Pulmonary artery endothelial cell (primary cell): ENCODE measurements at places on chromosomes 5 and 9.

DNA sequence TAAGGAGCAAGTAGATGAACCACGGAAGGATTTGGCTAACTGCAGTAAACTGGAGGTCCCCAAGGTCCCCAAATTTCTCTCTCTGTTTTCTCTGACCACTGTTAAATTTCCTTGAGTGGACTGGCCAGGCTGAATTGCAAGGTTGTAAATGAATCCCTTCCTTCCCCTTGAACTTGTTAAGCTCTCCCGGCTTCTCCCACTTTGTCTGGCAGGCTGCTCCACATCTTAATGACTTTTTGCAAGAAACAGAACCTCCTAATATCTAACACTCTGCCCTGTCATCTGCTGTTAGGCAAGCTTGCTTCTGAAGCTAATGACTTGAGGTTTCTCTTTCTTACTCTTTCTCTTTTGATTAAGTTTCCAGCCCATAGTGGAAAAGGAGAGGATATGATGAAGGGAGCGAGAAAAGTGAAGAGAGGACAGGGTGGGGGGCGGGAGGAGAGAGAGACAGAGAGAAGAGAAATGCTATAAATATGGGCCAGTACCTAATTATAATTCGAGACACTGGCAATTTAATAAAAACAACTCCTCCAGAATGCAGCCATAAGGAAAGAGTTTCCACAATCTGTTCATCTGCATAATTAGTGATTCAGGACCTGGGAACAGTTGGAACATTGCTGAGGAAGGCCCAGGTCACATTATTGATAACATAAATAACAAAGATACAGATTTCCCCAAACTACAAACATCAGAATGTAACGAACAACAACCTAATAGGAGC is 437.3 kb upstream of the MPDZ start:
- DNase-seq: no peak

GRCh38 chr5:16889203-16889971 is 46.7 kb downstream of the MYO10 start:
- no peak for DNase-seq

GRCh38 chr5:6307304-6307703 is 71.0 kb downstream of the MED10 start:
- no peak for DNase-seq

GRCh38 chr9:78606001-78606379 is 309.1 kb downstream of the PSAT1 start:
- DNase-seq: no peak

GRCh38 chr5:58156361-58156760 is 303.5 kb downstream of the PLK2 start:
- no peak for DNase-seq

DNA sequence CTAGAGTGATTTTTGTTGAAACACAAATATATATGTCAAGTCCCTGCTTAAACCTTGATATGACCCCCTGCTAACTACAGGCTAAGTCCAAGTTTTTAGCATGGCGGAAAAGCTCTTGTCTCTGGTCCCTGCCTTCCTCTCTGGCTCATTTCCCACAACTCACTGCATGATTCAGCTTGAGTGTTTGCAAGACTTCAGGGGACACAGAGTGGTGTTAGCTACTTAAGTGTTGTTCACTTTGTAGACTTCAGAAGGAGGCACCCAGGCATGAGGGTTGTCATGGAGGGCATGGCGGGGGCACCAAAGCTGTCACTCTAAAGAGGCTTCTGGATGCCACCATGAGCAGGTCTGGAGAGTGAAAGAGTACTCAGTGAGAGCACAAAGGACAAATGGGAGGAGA is 362.4 kb upstream of the ACTBL2 start:
- no peak for DNase-seq

DNA sequence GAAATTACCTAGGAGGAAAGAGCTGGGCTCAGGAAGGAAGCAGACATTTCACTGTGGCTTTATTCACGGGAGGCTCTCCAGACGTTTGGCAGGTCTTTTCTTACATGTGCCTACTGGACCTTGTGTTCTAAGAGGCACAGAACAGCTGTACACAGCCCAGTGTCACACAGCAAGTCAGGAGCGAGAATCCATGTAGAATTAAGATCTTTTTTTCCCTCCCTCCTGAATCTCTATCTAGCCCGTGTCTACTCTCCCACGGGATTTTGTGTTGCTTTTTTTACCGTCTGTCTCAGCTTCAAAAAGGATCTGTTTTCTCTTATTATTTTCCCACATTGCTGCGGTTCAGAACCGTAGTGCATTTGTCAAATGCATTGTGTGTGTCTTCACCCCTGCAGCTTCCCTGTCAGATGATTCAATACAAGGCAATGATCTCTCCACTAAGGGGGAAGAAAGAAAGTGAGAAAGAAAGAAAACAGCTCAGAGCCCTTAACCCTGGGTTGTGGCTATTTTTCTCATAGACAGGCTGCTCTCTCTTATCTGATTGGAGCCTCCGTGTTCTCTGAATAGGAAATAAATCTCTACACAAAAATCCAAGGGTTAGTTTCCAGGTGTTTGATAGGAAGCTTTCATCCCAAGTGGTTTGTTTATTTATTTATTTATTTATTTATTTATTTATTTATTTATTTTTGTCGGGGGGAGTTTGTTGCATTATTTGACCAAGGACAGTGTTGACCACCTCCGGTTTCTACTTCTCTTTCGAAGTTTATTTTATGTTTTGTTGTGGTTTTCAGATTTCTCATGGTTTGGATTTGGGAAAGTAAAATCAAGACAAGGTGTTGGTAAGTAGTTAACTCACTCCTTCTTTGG is 191.0 kb downstream of the NTRK2 start:
- no peak for DNase-seq

- DNase-seq: no peak
Measured at GRCh38 chr5:54837093-54837492, 148.3 kb downstream of the ESM1 start.

GRCh38 chr5:58929726-58930125 is 346.9 kb downstream of the RAB3C start:
- DNase-seq: no peak

DNA sequence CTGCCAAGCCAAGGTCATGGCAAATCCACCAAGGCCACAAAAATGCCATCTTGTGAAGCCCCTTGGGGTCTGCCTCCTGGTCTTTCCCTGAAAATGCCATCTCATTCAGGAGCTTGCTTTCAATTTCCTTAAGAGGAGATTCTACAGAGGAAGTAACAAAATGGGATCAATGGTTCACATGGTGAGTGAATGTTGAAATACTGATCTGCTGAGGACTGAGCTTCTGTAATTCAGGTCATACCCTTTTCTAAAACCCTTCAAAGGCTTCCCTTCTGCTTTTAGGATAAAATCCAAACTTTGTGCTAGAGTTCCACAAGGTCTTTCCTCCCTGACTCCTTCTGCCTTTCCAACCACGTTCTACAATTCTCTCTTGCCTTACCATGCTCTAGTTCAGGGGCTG is 24.7 kb upstream of the NR3C1 start:
- no peak for DNase-seq

- DNase-seq: no peak
Measured at GRCh38 chr9:6845128-6845826, 87.5 kb downstream of the KDM4C start.

DNA sequence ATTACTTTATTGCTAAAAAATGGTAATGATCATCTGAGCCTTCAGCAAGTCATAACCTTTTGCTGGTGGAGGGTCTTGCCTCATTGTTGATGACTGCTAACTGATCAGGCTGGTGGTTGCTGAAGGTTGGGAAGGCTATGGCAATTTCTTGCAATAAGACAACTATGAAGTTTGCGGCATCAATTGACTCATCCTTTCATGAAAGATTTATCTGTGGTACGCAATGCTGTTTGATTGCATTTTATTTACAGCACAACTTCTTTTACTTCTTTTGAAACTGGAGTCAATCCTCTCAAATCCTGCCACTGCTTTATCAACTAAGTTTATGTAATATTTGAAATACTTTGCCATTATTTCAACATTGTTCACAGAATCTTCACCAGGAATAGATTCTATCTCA is 58.3 kb upstream of the ACO1 start:
- no peak for DNase-seq

GRCh38 chr9:93059011-93059714 is 662 bp downstream of the SUSD3 start:
- DNase-seq: no peak

- DNase-seq: no peak
Measured at GRCh38 chr5:156851880-156852279, 1.8 kb downstream of the PPP1R2B start.

DNA sequence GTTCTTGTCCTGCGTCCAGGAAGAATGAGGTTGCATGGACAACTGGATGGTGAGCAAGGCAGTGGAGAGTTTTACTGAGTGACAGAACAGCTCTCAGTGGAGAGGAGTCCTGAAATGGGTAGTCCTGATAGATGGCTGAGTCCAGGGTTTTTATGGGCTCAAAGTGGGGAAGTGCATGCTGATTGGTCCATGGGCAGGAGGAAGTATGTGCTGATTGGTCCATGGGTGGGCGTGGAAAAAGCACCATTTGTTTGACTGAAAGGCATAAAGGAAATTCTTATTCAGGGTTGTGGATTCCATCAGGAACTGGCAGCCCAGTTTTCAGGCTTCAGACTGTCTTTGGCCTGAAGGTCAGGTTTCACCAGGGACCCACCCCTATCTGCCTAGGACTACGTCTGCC is 10.6 kb downstream of the FSD1L start:
- DNase-seq: no peak

DNA sequence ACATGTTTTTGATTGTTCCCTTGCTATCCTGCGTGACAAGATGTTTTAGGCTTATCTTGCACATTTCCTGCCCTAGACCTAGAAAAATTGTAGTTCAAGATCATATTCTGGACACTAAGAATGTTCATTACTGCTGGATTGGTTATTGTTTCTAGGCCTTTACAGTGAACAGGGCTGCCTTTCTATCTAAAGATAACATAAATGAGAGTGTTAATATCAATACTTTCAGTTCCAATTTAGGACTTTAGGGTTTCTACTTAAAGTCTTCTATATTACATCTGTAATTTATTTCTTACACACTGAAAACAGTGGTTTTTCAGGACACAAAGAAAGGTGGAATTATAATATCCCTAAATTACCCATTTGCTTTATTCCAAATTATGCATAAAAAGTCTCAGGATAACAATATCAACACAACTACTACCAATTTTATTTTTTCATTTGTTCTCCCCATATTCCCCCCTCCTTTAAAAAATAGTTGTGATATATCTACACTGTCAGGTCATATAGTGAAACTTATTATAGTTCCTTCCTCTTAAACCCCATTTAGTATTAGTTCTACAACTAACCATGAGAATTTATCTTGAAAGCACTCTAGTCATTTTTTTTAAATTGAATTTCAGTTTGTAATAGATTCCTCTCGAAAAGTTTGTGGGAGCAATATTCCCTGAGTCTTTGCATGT is 293.9 kb upstream of the RIOK2 start:
- DNase-seq: no peak

- peak; percentile 0 for DNase-seq
Measured at GRCh38 chr5:21919414-21920022, 933.6 kb downstream of the CDH12 start.

DNA sequence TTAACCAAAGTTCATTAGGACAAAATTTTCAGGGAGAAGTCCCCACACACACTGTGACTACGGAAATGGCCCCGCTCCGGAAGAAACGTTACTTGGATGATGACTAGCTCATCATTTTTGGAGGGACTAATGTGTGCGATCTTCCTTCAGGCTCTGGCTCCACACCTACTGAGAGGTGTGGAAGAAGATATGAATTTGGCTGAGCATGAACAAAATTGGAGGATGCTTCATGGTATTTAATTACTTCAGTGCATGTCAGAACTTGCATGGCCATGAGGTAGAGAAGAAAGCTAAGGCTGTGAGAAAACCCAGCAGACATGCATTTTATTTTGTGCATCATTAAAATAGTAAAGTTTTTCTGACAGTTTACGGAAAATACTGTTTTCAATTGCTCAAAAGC is 202.1 kb upstream of the TLE4 start:
- no peak for DNase-seq

DNA sequence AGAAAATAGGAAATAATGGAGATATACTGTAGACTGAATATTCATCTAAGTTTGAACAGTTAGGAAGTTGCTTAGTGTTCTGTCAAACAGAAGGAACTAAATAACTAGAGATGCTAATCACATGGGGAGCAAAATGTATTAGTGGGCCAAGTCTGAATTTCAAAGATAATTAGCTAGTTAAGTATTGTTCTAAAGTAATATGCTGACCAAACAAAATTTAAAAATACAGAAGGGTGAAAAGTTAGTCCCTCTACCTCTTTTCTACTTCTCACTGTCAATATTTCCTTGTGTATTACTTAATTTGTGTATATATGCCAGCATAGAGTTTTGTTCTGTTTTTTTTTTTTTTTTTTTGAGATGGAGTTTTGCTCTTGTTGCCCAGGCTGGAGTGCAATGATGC is 4.0 kb downstream of the MCCC2 start:
- DNase-seq: no peak

- no peak for DNase-seq
Measured at GRCh38 chr9:123059472-123060220, 26.2 kb downstream of the GPR21 start.

- no peak for DNase-seq
Measured at GRCh38 chr5:144201588-144201987, 30.9 kb downstream of the KCTD16 start.

- DNase-seq: no peak
Measured at GRCh38 chr9:93567271-93567959, 9.0 kb upstream of the PHF2 start.

DNA sequence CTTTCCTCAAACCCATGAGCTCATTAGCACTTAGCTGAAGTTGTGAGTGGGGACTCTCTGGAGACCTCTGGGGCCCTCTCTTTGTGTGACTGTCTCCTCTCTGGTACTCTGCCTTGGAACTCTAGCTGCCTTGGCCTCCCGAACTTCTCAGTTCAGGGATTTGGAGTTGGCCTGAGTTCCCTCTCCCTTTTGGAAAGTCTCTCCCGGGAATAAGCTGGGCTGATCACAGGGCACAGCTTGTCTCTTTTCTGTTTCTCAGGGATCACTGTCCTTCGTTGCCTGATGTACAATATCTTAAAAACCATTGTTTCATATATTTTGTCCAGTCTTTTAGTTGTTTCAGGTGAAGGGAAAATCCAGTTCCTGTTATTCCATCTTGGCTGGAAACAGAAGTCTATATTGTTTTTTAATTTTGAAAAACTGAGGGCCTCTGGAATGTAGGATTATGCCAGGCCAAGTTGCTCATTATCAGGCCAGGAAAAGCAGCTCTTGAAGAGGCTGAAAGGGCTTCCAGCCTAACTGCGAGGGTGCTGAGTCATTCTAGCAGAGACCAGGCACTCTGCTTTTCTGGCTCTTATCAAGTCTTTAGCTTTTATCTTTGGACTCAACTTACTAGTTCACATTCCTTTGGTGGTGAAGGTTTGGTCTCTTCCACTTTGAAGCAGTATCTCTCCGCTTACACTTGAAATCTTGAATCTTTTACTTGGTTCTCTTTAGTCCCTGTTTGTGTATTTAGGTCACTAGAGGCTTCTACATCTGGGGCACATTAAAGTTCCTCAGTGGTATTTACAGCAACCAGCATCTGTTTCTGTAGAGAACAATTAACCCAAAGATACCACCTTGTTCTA is 8.4 kb upstream of the RGS3 start:
- DNase-seq: peak; percentile 93

DNA sequence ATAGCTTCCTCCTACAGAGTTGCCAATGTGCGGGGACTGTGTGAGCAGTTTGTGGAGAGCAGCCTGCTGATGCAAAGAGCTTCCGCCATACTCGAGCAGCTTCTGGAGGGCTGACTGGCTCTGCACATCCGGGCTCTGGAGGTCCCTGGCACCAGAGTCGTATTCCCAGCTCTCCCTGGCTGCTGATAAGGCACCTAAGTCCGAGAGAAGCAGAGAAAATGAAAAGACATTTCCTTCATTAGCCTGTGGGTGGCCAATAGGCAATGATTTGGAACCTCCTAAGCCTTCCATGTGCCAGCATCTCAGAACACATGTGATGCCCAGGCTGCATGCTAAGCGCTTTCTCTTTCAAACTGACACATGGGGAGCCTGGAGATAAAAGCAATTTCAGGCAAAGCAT is 94.3 kb downstream of the TSSK1B start:
- DNase-seq: no peak

- DNase-seq: no peak
Measured at GRCh38 chr5:60820593-60821487, 23.2 kb downstream of the ELOVL7 start.
